ENCODE measurements at places on chromosomes 4 and X. TPM values are rescaled to one million over a fixed set of nuclear protein-coding genes. Genes with fewer than 3 reads are reported as not detected.

GRCh38 chr4:165612936-165613335 lies 234.1 kb downstream of the CPE start:
- DNase-seq = no peak

DNA sequence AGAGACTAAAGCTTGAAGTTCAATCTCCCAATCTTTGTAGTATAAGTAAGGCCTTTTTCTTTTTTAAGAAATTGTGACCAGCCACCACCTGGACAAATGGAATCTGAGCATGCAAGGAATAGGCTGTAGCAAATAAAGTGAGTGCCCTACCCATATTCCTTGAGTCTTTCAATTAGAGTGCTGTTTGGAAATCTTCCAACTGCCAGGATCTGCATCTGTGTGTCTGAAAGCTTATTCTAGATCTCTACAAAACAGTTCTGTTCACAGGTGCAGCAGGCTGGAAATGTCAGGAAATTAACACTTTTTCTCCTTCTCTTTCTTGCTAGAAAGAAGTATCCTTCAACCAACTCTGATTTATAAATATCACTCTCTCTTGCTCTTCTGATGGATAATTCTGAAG lies 76.7 kb upstream of the NDST3 start:
- DNase-seq = no peak

Gene BEND4
- total RNA-seq = not detected

DNA sequence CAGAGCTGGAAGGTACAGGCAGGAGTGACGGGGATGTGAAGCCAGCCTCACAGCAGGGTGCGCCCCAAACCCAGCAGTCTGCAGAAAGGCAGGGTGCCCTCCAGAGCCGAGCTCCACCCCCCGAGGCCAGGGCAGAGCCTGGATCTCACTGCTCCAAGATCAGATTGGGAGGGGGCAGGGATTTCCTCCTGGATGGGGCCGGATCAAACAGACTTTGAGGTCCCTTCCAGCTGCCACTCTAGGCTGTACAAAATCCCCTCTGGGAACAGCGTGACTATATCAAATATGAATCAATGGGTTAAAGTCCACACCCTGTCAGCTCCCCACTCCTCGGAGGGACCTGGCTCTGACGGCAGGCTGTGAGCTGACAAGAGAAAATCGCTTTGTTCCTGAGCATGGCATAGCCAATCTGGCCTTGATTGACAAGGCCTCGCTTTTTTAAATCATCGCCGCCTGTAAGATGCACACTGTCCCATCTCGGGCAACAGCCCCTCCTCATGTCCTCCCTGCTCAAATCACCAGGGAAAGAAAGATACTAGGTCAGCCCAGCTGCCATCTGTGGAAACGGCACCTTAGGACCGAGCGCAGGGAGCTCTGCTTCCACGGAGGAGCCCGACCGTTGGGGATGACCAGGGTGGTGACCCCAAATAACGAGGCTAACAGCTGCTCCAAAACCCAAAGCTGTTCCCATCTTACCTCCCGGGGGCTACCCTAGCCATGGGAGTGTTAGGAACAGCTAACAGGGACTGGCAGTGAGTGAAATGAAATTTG lies 39.9 kb downstream of the PSAPL1 start:
- no peak for DNase-seq

DNA sequence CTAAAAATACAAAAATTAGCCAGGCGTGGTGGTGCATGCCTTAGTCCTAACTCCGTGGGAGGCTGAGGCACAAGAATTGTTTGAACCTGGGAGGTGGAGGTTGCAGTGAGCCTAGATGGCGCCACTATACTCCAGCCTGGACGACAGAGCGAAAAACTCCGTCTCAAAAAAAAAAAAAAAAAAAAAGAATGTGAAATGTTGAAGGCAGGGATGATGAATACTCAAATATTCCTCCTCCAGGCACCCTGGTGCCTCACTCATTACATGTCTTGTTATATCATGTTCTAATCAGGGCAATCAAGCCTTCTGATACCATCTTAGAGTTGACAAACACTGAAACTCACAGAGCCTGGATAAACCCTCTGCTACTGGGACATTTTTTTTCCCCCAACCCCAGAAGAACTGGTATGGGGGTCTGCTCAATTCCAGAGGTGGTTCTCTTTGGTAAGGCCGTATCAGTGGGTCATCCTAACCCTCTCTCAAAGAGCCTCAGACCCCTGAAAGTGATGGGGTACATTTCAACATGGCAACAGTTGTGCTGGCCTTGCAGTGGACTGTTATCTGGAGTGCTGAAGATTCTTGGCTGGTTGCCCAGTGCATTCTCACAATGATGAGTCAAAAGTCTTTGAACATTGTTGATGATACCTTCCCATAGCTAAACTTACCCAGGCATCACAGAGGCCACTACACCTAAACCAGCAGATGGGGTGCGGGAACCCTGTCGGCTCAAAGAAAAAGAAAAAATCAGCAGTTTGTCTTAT lies 2.4 kb upstream of the SH3KBP1 start:
- DNase-seq = peak; percentile 66

DNA sequence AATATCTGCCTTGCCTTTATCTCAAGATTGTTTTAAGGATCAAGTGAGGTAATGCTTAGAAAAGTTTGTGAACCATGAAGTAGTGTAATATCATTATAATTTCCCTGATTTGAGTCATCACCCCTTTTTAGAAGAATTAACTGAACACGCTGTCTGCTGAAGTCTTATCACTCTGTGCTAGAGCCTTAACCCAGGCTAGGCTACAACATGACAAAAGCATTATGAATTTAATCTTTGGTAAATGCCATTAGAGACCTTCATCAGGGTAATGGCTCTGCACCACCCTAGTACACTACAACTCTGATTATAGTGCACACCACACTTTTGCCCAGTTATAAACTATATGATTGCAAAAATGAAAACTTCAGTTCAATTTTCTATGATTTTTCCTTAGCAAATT lies 118.3 kb downstream of the ADGRL3 start:
- no peak for DNase-seq

DNA sequence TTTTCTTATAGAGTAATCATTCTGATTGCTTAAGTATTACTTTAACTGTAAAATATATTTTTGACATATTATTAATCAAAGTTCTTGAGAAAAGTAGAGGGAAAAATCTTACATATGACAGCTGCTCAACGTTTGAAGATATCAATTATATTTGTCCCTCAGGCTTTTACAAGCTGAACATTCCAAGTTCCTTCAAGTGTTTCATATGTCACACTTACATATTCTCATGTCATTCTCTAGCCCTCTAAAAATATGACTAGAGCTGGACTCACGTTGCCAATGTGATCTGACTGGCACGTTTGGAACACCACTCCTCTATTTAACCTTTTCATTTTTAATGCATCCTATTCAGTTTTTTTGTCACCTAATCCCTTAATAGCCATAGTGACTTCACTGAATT lies 492.9 kb downstream of the PCDH18 start:
- DNase-seq = no peak

DNA sequence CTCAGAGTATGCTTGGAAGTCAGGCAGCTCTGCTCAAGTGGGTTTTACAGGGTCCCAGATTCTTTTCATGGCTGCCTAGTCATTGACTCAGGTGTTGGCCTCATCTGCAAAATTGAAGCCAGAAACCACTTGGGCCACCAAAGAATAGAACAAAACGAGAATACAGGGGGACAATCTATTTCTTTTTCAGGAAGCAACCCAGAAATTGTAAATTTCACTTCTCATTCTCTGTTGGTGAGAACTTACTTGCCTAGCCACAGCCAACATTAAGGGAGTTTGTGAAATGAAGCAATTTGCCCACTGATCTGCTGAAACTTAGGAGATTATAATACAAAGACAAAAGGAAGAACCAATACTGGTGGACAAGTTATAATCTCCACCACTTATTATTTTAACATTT lies 8.6 kb upstream of the TKTL2 start:
- DNase-seq = no peak

GRCh38 chrX:39582091-39582490 lies 515.7 kb downstream of the BCOR start:
- no peak for DNase-seq

Gene AFF2
- total RNA-seq = not detected

Data from fibroblast of villous mesenchyme (primary cell).